ENCODE measurements at places on chromosomes 4 and X.

DNA sequence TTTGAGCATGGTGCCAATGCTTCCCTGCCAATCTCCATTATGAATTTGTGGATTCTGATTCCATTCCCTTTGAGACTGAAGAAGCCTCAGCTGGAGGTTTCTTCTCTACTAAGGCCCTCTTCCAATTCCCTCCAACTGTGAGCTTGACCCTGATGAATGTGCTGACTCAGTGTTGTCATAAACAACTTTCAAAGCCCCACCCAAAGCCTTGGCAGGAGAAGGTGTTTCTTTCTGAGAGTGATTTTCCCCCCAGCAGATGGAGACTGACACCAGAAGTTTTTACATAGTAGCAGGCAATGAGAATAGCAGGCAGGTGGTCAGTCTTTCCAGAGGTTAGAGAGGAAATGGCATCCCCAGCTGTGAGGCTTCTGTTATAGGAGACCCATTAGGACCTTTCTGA lies 53.1 kb downstream of the OCRL start:
- no peak for DNase-seq

DNA sequence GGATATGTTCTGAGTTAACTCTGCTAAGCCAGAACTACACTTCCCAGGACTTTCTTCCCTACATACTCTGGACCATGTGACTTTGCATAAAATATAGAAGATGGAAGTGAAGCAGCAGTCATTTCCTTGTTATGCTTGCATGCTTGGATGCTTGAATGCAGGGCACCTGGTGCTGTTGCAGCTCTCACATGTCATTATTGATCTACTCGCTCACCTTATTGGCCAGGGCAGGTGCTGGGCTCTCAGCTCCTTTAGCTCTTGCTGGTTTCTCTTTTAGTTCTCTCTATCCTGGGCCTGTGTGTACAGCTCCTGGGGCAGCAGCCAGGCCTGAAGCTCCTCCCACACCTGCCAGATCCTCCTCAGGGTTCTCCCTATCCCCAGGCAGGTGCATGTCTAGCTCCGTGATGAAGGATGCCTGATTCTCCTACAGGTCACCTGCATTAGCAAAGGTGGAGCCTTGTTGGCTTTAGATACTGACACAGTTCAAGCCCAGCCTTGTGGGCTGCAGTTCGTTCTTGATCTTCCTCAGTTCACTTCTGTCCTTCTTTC lies 53.3 kb downstream of the MED28 start:
- no peak for DNase-seq

GRCh38 chr4:54176202-54176601 lies 52.9 kb upstream of the PDGFRA start:
- DNase-seq = no peak

GRCh38 chr4:74061430-74061829 lies 22.9 kb upstream of the CXCL3 start:
- DNase-seq = no peak

GRCh38 chr4:158667651-158668198 lies 4.0 kb downstream of the C4orf46 start:
- DNase-seq = no peak

DNA sequence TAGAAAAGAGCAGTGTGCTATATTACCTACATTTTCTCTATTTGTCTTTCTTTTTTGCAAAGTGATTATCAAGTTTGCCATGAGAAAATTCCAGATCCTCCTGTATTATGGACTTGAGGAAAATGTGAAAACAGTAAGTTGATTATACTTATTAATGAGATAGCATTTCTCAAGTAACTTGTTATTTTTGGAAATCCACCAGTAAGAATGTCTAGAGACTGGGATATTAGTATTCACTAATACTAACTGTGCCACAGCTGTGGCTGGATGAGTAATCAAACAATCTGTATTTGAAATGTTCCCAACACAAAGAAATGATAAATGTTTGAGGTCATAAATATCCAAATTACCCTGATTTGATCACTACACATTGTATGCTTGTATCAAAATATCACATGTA lies 147.0 kb upstream of the CTSO start:
- no peak for DNase-seq

GRCh38 chr4:991451-992296 lies 1.5 kb downstream of the SLC26A1 start:
- no peak for DNase-seq

All from forelimb muscle (tissue), 1 donor.